ENCODE measurements at places on chromosomes 7 and 10. TPM values are rescaled to one million over a fixed set of nuclear protein-coding genes. Genes with fewer than 3 reads are reported as not detected.
A peak's percentile ranks its signal among the peaks of the same experiment; 100 is the strongest.

The UPK3B gene
- not detected for total RNA-seq

The ELAPOR2 gene
- total RNA-seq: 80.4 TPM

DNA sequence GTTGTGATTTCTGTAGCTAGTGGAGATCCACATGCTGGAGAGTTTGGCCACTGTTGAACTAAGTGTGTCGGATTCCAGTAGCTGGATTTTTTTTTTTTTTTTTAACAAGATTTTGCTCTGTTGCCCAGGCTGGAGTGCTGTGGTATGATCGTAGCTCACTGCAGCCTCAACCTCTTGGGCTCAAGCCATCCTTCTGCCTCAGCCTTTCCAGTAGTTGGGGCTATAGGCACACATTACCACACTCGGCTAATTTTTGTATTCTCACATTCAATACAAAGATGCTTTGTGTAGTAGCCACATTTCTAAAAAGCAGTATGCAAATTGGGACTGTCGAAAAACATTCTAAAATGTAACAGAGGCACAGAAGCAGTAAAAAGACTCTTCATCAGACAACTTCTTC is 63.5 kb downstream of the RABGEF1 start:
- no peak for DNase-seq
- no peaks in the 10 kb centered on the region for H3K36me3 ChIP-seq
- H3K27me3 ChIP-seq: no peaks in the 10 kb centered on the region
- no peak overlapping the region for H3K4me3 ChIP-seq

- H3K36me3 ChIP-seq: no peaks in the 10 kb centered on the region
- H3K27ac ChIP-seq: no peak overlapping the region
- H3K4me1 ChIP-seq: peaks cover 21% of the 10 kb centered on the region
Observed at GRCh38 chr10:44295644-44296241, 89.2 kb downstream of the CXCL12 start.

- peaks cover 4% of the 10 kb centered on the region for H3K36me3 ChIP-seq
- no peak for DNase-seq
- H3K27me3 ChIP-seq: no peaks in the 10 kb centered on the region
- H3K4me1 ChIP-seq: no peaks in the 10 kb centered on the region
- H3K27ac ChIP-seq: no peak overlapping the region
Observed at GRCh38 chr7:32513210-32513609, 17.9 kb downstream of the AVL9 start.

GRCh38 chr10:25914776-25915175 is 19.3 kb upstream of the MYO3A start:
- no peaks in the 10 kb centered on the region for H3K4me1 ChIP-seq
- no peaks in the 10 kb centered on the region for H3K27me3 ChIP-seq
- no peak overlapping the region for H3K27ac ChIP-seq
- H3K4me3 ChIP-seq: no peak overlapping the region
- no peak for DNase-seq

- no peaks in the 10 kb centered on the region for H3K36me3 ChIP-seq
- H3K27me3 ChIP-seq: no peaks in the 10 kb centered on the region
- DNase-seq: peak; percentile 9
- no peak overlapping the region for H3K4me3 ChIP-seq
- H3K27ac ChIP-seq: no peak overlapping the region
- peaks cover 22% of the 10 kb centered on the region for H3K4me1 ChIP-seq
Observed at GRCh38 chr10:13272164-13272571, 27.7 kb downstream of the PHYH start.

GRCh38 chr7:103972779-103973434 is 16.6 kb downstream of the RELN start:
- no peaks in the 10 kb centered on the region for H3K36me3 ChIP-seq
- DNase-seq: no peak
- no peaks in the 10 kb centered on the region for H3K4me1 ChIP-seq
- H3K4me3 ChIP-seq: no peak overlapping the region
- H3K27me3 ChIP-seq: no peaks in the 10 kb centered on the region

GRCh38 chr7:4753598-4754432 is 21.6 kb upstream of the AP5Z1 start:
- no peak overlapping the region for H3K27ac ChIP-seq
- H3K27me3 ChIP-seq: no peaks in the 10 kb centered on the region
- H3K4me1 ChIP-seq: no peaks in the 10 kb centered on the region
- H3K4me3 ChIP-seq: no peak overlapping the region
- no peaks in the 10 kb centered on the region for H3K36me3 ChIP-seq
- DNase-seq: peak; percentile 85

DNA sequence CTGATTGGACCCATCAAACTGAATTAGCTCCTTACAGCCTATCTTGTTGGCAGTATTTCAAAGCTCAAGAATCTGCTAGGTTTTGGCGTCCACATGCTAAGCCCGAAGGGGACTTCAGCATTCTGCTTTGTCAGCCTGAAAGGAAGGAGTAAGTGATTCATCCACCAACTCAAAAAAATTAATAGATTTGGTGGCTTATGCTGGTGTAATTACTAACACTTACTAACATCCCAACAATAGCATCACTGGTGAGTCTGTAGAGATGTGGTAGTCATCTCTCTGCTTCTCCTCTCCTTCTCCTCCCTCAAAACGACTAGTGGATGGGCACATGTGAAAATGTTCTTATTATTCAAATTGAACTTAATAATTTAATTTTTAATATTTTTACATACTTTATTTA is 53.8 kb upstream of the EGR2 start:
- H3K27ac ChIP-seq: no peak overlapping the region
- H3K27me3 ChIP-seq: no peaks in the 10 kb centered on the region
- no peak overlapping the region for H3K4me3 ChIP-seq
- no peak for DNase-seq
- H3K36me3 ChIP-seq: no peaks in the 10 kb centered on the region

DNA sequence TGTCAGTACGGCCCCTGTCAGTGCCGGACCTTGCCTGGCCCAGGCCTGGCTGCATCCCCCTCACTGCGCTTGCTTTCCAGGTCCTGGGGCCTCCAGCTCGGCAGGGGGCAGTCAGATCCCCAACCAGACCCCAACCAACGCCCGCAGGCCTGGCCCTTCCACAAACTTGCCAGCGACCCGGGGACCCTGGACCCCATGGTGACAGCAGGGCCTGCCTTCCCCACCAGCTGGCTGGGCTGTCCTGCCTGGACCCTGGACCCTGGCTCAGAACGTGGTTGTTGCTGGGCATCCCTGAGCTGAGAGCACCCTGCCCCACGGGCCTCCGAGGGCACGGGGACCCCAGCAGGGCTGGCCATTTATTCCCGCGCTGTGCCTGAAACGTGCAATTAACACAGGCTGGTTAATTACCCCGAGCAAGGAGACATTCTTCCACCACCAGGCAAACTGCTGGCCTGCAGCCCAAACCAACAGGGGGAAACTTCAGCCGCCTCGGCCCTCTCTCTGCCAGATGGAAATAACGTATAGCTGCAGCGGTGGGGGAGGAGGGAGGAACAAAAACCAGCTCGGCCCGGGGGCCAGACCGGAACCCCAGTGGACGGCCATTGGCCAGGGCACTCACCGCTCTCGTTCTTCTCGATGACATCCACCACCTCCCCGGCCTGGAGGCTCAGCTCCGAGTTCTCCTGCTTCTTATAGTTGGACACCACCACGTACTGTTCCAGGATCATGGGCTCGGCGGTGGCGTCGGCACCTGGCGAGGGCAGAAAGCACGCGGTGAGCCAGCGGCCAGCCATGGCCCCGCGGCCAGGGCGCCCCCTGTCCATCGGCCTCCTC is 167.1 kb downstream of the NEURL1 start:
- peaks cover 24% of the 10 kb centered on the region for H3K4me1 ChIP-seq
- H3K27ac ChIP-seq: peak overlapping the region; percentile 23
- H3K4me3 ChIP-seq: no peak overlapping the region
- H3K27me3 ChIP-seq: no peaks in the 10 kb centered on the region
- no peaks in the 10 kb centered on the region for H3K36me3 ChIP-seq

- H3K4me3 ChIP-seq: no peak overlapping the region
- no peak overlapping the region for H3K27ac ChIP-seq
- H3K4me1 ChIP-seq: peaks cover 8% of the 10 kb centered on the region
- H3K36me3 ChIP-seq: no peaks in the 10 kb centered on the region
- H3K27me3 ChIP-seq: no peaks in the 10 kb centered on the region
- no peak for DNase-seq
Observed at GRCh38 chr7:52838981-52839411, 196.4 kb upstream of the POM121L12 start.

GRCh38 chr7:132240821-132241422 is 335.3 kb downstream of the PLXNA4 start:
- H3K4me3 ChIP-seq: no peak overlapping the region
- H3K36me3 ChIP-seq: no peaks in the 10 kb centered on the region

DNA sequence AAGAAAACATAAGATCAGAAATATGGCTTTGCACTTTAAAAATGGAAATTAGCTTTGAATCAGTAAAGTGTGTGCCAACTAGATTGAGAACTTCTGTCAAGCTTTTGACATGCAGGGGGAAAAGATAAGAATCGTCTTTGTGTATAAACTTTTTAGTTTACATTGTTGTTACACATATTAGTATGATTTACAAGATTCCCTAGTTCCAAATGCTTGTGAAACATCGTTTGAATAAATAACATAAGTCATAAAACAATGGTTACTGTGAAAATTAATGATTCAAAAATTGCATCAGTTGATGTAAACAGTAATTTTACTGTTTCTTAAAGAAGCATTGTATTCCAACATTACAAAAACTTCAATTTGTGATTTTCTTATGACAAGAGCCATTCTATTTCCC is 207.6 kb upstream of the MTPN start:
- no peak overlapping the region for H3K4me3 ChIP-seq
- peaks cover 6% of the 10 kb centered on the region for H3K4me1 ChIP-seq
- H3K27ac ChIP-seq: no peak overlapping the region
- no peak for DNase-seq

DNA sequence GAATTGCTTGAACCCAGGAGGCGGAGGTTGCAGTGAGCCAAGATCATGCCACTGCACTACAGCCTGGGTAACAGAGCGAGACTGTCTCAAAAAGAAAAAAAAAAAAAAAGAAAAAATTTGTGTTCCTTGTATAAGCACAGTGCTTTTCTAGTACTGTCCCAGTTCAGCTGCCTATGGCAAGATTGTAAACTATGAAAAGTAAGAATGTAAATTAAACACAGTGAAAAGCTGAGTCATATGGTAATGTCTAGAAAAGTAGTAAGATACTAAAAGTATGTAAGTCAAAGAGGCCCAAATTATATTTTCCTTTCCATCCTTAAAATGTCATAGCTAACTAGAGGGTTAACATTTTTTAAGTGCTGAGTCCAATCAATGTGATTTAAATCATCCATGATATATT is 42.8 kb downstream of the RBM20 start:
- H3K27me3 ChIP-seq: no peaks in the 10 kb centered on the region
- DNase-seq: no peak
- H3K4me1 ChIP-seq: no peaks in the 10 kb centered on the region
- H3K4me3 ChIP-seq: no peak overlapping the region

DNA sequence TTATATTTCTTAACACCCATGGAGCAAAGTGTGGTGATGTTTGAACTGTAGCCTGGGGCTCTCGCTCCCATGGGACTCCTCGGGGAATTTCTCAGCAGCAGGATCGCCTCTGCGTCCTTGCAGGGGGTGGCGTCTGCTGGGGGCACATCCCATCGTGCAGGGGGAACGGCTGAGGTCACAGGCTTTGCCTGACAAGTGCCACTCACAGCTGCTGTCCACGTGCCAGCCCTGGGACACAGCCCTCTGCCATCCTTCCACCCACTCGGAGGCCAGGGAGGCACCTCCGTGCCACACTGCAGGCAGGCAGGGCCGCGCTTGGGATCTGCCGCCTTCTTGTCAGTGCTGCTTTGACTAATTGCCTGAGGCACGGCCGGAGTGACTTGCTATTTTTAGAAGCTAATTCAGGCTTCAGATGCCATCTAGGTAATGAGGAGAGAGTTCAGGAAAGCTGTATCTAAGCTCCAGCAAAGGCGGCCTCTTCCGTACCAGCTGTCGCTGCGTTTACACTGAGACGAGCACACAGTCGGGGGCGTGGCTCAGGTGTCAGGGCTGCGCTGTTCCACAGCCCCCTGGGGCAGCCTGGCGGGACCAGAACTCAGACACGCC is 45.7 kb downstream of the PITRM1 start:
- H3K4me3 ChIP-seq: no peak overlapping the region
- H3K27me3 ChIP-seq: no peaks in the 10 kb centered on the region
- peak; percentile 42 for DNase-seq

DNA sequence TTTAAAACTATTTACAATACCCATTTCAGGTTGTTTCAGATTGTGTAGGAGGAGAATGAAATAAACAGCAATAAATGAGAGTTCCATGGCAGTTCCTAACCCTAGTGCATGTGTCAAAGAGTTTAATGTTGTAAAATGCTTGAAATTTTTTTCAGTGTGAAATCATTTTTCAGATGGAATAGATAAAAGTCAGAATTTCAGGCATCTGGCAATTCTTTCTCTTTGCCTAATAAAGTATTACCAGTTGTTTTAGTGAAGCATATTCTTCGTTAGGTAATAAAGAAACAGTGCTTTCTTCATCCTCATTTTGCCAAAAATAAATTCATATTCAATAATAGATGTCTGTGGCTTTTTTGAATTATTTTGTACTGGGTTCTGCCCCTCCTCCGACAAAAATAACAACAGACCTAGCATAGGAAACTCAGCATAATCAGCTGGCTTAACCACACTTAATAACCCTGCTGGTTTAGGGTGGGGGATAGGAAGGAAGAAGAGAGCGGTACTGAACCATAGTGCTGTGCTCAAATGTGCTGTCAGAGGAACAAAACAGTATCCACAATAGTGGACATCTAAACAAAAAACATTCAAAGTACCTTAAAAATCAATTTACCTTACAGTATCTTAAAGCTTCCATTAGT is 39.1 kb downstream of the MINDY3 start:
- H3K36me3 ChIP-seq: no peaks in the 10 kb centered on the region
- no peak for DNase-seq
- H3K4me1 ChIP-seq: no peaks in the 10 kb centered on the region
- H3K27ac ChIP-seq: no peak overlapping the region
- H3K4me3 ChIP-seq: no peak overlapping the region
- H3K27me3 ChIP-seq: no peaks in the 10 kb centered on the region

- DNase-seq: no peak
- H3K27me3 ChIP-seq: no peaks in the 10 kb centered on the region
- H3K4me1 ChIP-seq: peaks cover 7% of the 10 kb centered on the region
- no peaks in the 10 kb centered on the region for H3K36me3 ChIP-seq
Observed at GRCh38 chr7:7745966-7746365, 27.6 kb upstream of the RPA3 start.

- H3K4me1 ChIP-seq: no peaks in the 10 kb centered on the region
- no peak overlapping the region for H3K4me3 ChIP-seq
- no peaks in the 10 kb centered on the region for H3K27me3 ChIP-seq
- H3K27ac ChIP-seq: no peak overlapping the region
- no peak for DNase-seq
- H3K36me3 ChIP-seq: no peaks in the 10 kb centered on the region
Observed at GRCh38 chr10:126659750-126660149, 10.7 kb downstream of the C10orf90 start.

DNA sequence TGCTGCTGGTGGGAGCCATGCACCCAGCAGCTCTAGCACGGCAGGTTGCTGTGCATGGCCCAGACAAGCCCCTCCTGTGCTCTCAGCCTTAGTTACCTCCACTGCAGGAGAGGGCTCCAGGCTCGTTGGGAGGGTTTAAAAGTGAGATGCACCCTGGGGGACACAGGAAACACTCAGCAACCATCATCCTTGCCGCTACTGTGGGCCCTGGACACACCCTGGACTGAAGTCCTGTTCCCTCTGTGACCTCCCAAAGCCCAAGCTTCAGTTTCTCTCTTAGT is 49.0 kb downstream of the FOXL3 start:
- H3K27me3 ChIP-seq: no peaks in the 10 kb centered on the region
- no peaks in the 10 kb centered on the region for H3K4me1 ChIP-seq
- H3K27ac ChIP-seq: no peak overlapping the region
- no peaks in the 10 kb centered on the region for H3K36me3 ChIP-seq
- H3K4me3 ChIP-seq: no peak overlapping the region

Measured in neural progenitor cell (in vitro differentiated cells).